ENCODE measurements at places on chromosomes 11 and 22.

DNA sequence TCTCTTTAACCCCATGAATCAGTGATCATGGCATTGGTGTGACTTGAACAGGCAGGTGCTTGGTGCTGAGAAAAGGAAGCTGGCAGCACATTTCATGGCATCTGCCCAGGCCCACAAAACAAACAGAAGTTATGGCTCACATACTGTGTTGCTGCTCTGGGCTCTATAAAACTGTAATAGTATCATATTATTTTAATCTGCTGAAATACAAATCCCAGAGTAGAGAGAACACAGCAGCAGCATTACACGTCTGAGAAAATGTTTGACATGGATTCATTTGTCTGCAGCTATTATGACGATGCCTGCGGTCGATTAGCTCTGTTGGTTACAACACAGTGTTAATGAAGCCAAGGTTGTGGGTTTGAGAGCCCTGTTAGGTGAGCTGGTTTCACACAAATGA lies 80.8 kb downstream of the ALX4 start:
- DNase-seq: peak; percentile 60

GRCh38 chr11:79742176-79742575 lies 301.3 kb upstream of the TENM4 start:
- no peak for DNase-seq

DNA sequence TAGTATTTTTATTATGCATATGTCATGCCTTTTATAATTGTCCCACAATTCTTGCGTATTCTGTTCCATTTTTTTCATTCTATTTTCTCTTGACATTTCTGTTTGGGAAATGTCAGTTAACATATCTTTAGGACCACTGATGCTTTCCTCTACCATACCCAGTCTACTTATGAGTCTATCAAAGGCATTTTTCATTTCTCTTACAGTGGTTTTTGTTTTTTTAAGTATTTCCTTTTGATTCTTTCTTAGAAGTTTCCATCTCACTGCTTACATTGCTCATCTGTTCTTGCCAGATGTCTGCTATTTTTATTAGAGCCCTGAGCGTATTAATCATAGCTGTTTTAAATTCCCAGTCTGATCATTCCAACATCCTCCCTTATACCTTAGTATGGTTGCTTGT lies 29.3 kb upstream of the OR8B8 start:
- DNase-seq: no peak

DNA sequence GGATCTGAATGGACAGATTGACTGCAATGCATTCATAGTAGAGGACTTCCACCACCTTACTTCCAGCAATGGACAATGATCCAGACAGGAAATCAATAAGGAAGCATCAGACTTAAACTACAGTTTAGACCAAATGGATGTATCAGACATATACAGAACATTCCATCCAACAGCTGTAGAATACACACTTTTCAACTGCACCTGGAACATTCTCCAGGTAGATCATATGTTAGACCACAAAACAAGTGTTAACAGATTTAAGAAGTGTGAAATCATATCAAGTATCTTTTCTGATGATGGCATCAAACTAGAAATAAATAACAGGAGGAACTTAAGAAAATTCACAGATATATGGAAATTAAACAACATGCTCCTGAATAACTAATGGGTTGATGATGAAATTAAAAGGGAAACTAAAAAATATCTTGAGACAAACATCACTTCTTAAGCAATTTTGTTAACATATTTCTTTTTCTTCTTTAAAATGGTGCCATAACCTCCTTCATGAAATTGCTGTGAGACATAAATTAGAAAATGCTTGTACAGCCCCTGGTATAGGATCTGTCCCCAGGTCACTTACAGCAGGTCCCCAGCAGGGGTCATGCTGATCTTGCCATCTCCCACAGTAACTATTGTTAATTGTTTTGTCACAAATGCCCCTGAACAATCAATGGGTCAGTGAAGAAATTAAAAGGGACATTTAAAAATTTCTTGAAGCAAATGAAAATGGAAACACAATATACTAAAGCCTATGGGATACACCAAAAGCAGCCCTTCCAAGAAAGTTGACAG lies 100.0 kb upstream of the OR4B1 start:
- DNase-seq: no peak

- no peak for DNase-seq
Observed at GRCh38 chr11:6002202-6002699, 4.5 kb downstream of the OR56A4 start.
